ENCODE measurements at places on chromosomes 13 and 19.

GRCh38 chr13:18947376-18947977 is 234.1 kb downstream of the TUBA3C start:
- no peak overlapping the region for H3K4me3 ChIP-seq
- no peaks in the 10 kb centered on the region for H3K4me1 ChIP-seq
- no peaks in the 10 kb centered on the region for H3K36me3 ChIP-seq
- DNase-seq, result no peak
- H3K27ac ChIP-seq, result no peak overlapping the region

GRCh38 chr13:28313579-28313978 is 175.2 kb downstream of the PAN3 start:
- no peaks in the 10 kb centered on the region for H3K27me3 ChIP-seq
- H3K4me1 ChIP-seq, result no peaks in the 10 kb centered on the region
- no peak overlapping the region for H3K4me3 ChIP-seq
- H3K36me3 ChIP-seq, result no peaks in the 10 kb centered on the region
- DNase-seq, result no peak

DNA sequence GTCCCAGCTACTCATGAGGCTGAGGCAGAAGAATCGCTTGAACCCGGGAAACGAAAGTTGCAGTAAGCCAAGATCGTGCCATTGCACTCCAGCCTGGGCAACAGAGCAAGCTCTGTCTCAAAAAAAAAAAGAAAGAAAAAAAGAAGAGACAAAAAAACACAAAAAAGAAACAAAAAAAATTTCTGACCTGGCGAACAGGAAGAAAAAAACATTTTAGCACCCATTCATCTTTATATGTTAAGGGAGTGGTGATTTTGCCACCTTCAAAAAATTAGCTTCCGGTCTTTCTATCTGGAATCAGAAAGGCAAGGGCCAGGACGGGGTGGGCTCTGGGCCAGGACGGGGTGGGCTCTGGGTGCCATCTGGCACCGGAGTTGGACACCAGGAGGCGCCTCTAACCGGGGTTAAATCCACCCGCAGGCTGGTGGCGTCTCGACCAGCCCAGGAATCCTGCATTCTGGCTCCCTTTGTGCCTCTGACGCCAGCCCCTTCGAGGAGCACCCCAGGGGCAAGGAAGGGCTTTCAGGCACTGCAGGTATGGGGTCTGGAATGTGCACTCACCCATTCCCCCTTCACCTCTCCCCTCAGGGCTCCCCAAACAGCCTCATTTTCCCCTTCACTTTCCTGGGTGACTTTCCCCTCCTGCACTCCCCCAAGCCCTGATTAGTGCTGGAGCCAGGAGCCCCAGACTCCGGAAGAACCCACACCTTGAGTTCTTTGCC is 10.4 kb upstream of the ZSWIM4 start:
- no peaks in the 10 kb centered on the region for H3K27me3 ChIP-seq
- H3K27ac ChIP-seq, result no peak overlapping the region
- H3K36me3 ChIP-seq, result no peaks in the 10 kb centered on the region

DNA sequence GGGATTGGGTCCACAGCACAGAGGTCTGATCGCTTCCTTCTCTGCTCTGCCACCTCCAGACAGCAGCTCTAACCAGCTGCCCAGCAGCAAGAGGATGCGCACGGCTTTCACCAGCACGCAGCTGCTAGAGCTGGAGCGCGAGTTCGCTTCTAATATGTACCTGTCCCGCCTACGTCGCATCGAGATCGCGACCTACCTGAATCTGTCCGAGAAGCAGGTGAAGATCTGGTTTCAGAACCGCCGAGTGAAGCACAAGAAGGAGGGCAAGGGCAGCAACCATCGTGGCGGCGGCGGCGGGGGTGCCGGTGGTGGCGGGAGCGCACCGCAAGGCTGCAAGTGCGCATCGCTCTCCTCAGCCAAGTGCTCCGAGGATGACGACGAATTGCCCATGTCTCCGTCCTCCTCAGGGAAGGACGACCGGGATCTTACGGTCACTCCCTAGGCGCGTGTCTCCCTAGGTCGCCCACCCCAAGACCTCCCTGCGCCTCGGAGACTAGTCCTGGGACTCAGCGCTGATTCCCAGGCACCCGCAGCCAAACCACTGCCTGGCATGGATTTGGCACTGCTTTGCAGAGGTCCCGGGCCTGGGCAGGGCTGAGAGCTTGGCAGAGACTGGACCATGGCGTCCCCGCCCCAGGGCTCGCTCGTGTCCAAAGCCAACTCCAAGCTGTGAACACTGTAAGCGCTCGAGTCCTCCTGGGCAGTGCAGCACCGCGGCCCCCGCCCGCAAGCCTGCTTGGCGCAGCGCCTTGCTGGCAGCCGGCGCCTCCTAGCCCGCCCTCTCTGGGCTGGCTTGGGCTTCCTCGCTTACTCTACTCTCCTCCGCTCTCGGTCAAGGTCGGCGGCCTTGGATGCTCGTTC is 1.5 kb downstream of the GSX1 start:
- H3K36me3 ChIP-seq, result no peaks in the 10 kb centered on the region
- H3K4me3 ChIP-seq, result no peak overlapping the region
- peaks cover 100% of the 10 kb centered on the region for H3K27me3 ChIP-seq
- DNase-seq, result no peak
- H3K4me1 ChIP-seq, result no peaks in the 10 kb centered on the region
- no peak overlapping the region for H3K27ac ChIP-seq

DNA sequence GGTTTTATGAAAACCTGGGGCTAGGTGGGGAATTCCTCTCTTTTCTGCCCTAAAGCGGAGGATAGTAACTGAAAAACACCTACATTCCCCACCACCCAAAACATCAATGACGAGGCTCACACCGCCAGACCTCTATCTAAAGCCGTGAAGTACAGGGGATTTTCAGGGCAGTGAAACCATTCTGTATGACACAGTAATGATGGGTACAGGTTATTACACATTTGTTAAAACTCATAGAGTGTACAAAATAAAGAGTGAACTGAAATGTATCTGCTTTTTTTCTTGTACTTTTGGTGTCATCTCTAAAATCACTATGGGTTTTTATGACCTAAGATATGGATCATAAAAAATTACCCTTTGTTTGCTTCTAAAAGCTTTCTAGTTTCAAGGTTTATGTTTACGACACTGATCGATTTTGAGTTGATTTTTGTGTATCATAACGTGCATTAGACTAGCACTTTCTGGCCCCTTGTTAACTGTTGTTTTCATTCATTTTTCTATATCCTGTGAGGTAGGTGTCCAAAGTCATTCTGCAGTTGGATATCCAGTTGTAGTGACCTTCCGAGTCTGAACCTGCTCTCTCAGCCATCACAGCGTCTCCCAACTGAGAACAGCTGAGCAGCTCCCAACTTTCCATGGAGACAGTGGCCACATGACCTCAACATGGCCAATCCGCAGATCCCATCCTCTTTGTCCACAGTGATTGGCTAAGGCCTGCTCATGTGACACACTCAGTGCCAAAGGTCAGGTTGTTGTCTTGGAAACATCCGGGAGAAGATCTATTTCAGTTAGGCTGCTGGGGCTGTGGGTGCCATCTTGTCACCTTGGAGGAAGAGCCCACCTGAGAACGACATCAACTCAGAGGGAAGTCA is 10.3 kb downstream of the MBD3L2B start:
- no peak for DNase-seq
- no peak overlapping the region for H3K4me3 ChIP-seq
- H3K36me3 ChIP-seq, result no peaks in the 10 kb centered on the region
- H3K27me3 ChIP-seq, result no peaks in the 10 kb centered on the region

- peaks cover 5% of the 10 kb centered on the region for H3K4me1 ChIP-seq
- H3K27me3 ChIP-seq, result no peaks in the 10 kb centered on the region
- no peak overlapping the region for H3K4me3 ChIP-seq
- H3K36me3 ChIP-seq, result no peaks in the 10 kb centered on the region
Measured at GRCh38 chr13:98105929-98106336, 37.0 kb upstream of the FARP1 start.

GRCh38 chr13:40272776-40273139 is 393.7 kb downstream of the FOXO1 start:
- no peaks in the 10 kb centered on the region for H3K27me3 ChIP-seq
- no peaks in the 10 kb centered on the region for H3K4me1 ChIP-seq
- no peak for DNase-seq
- no peak overlapping the region for H3K4me3 ChIP-seq

DNA sequence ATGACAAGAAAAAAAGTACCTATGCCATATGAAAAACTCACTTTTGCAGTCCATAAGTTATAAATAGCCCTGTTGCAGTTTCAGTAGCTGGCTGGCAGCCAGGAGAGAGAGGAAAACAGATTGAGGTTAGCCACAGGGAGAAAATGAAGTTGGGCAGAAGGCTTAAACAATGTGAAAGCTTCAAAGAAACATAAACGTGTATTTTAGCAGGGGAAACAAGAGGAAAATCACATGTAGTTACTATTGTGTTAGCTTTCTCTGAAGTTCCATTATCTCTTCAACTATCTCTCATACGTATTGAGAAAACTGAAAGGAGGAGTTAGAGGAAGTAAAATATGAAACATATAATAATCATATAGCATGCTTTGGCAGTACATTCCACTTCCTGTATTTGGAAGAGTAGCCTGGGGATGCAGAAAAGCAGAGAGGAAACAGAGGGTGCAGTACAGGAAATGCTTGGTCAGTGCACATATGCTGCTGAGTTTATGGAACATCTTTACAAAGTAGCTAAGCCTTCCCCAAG is 1551.1 kb downstream of the EFNB2 start:
- H3K27me3 ChIP-seq, result no peaks in the 10 kb centered on the region
- H3K36me3 ChIP-seq, result no peaks in the 10 kb centered on the region
- peak overlapping the region; percentile 31 for H3K27ac ChIP-seq

DNA sequence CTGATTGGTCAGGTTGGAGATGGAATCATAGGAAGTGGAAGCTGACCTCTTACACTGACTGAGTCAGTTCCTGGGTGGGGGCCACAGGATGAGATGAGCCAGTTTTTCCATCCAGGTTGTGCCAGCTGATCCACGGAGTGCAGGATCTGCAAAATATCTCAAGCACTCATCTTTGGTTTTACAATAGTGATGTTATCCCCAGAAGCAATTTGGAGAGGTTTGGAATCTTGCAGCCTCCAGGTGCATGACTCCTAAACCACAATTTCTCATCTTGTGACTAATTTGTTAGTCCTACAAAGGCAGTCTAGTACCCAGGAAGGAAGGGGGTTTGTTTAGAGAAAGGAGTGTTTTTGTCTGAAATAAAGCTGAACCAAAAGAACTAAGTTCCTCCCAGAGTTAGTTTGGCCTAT is 212.8 kb downstream of the SLITRK6 start:
- H3K36me3 ChIP-seq, result no peaks in the 10 kb centered on the region
- DNase-seq, result no peak
- no peaks in the 10 kb centered on the region for H3K27me3 ChIP-seq
- H3K4me1 ChIP-seq, result no peaks in the 10 kb centered on the region

GRCh38 chr19:34808566-34808965 is 35.6 kb upstream of the ZNF599 start:
- H3K27me3 ChIP-seq, result no peaks in the 10 kb centered on the region
- H3K36me3 ChIP-seq, result no peaks in the 10 kb centered on the region
- DNase-seq, result no peak

DNA sequence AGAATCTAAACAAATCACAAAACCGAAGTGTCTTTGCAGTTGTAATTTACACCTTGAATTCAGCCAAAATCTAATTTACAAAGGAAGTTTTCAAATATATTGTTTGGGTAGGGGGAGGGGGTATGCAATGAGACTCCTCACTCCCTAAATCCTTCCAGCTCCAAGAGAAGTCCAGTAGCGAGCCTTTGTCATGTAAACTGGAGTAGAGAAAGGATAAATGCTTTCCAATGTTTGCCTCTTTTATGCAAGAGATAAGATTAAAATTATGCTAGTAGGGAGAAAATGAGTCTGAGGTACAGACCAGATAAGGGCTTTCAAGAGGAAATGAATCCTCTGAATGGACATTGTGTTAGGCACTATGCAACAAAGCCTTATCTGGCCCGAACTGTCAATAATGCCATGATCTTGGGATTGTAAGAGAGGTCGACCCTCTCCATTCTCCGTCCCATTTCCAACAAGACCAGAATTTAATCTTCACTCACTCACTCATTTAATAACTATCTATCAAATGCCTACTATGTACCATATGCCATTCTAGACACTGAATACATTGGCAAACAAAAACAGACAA is 199.2 kb downstream of the LACC1 start:
- no peaks in the 10 kb centered on the region for H3K27me3 ChIP-seq
- no peaks in the 10 kb centered on the region for H3K36me3 ChIP-seq
- no peak overlapping the region for H3K4me3 ChIP-seq
- H3K27ac ChIP-seq, result no peak overlapping the region
- H3K4me1 ChIP-seq, result no peaks in the 10 kb centered on the region
- no peak for DNase-seq

- DNase-seq, result no peak
- H3K27ac ChIP-seq, result no peak overlapping the region
- H3K4me1 ChIP-seq, result no peaks in the 10 kb centered on the region
Measured at GRCh38 chr13:59700281-59700680, 463.4 kb downstream of the DIAPH3 start.

GRCh38 chr19:23415561-23416191 is 20.4 kb upstream of the ZNF91 start:
- H3K36me3 ChIP-seq, result no peaks in the 10 kb centered on the region
- H3K4me1 ChIP-seq, result no peaks in the 10 kb centered on the region
- peak; percentile 78 for DNase-seq
- no peak overlapping the region for H3K27ac ChIP-seq

DNA sequence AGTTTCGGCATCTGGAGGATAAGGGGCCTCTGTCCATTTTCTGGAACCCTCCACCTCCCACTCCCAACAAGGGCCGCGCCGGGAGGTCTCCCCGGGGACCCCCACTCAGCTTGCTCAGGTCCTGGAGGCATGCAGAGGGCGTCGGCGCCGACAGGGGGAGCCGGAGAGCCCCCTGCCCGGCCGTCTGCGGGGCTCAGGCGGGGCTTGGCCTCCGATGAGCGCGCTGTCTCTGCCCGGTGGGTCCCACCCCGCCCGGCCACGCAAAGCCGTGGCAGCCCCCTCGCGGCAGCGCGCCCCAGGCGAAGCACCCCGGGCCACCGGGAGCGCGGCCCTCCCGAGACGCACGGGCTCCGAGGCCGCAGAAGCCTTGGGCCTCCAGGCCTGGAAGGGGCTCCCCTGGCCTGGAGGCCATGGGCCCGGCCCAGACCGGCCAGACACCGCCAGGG is 149.7 kb upstream of the ZNF536 start:
- H3K4me3 ChIP-seq, result no peak overlapping the region
- peak; percentile 41 for DNase-seq
- H3K27ac ChIP-seq, result no peak overlapping the region
- no peaks in the 10 kb centered on the region for H3K36me3 ChIP-seq

GRCh38 chr13:31102905-31103304 is 58.8 kb downstream of the HSPH1 start:
- no peaks in the 10 kb centered on the region for H3K36me3 ChIP-seq
- no peaks in the 10 kb centered on the region for H3K4me1 ChIP-seq
- no peak overlapping the region for H3K4me3 ChIP-seq
- H3K27me3 ChIP-seq, result peaks cover 22% of the 10 kb centered on the region

GRCh38 chr13:20588529-20589110 is 21.7 kb downstream of the IFT88 start:
- H3K27ac ChIP-seq, result no peak overlapping the region
- DNase-seq, result no peak
- H3K36me3 ChIP-seq, result no peaks in the 10 kb centered on the region
- no peaks in the 10 kb centered on the region for H3K4me1 ChIP-seq
- no peak overlapping the region for H3K4me3 ChIP-seq
- no peaks in the 10 kb centered on the region for H3K27me3 ChIP-seq

GRCh38 chr13:31968473-31968872 is 63.1 kb upstream of the FRY start:
- no peak overlapping the region for H3K4me3 ChIP-seq
- DNase-seq, result no peak
- no peaks in the 10 kb centered on the region for H3K4me1 ChIP-seq
- no peaks in the 10 kb centered on the region for H3K27me3 ChIP-seq

GRCh38 chr19:50461066-50461875 is 15.0 kb upstream of the EMC10 start:
- no peaks in the 10 kb centered on the region for H3K36me3 ChIP-seq
- no peaks in the 10 kb centered on the region for H3K4me1 ChIP-seq
- no peak overlapping the region for H3K27ac ChIP-seq
- H3K4me3 ChIP-seq, result no peak overlapping the region
- DNase-seq, result no peak
- H3K27me3 ChIP-seq, result peaks cover 61% of the 10 kb centered on the region
